ENCODE measurements at places on chromosomes 5 and 9.

DNA sequence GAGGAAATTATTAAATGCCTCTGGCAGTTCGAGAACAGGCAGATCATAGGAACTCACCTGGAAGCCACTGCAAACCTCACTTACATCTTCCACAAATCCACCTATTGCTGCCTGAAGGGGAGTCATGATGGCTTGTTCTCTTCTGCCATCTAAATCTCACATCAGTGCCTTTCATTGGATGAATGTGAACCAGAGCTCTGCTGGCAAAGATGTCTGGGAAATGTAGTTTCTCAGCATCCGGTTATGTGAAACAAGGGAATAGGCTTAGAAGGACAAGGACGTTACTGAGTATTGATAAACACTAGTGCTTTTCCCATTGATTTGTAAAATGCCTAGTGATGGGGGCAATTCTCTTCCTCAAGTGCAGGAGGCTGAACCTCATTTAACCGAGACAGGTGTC, 483.3 kb downstream of the ARHGEF28 start:
- DNase-seq, result no peak

- no peak for DNase-seq
Measured at GRCh38 chr9:130139251-130139650, 33.0 kb upstream of the NCS1 start.

DNA sequence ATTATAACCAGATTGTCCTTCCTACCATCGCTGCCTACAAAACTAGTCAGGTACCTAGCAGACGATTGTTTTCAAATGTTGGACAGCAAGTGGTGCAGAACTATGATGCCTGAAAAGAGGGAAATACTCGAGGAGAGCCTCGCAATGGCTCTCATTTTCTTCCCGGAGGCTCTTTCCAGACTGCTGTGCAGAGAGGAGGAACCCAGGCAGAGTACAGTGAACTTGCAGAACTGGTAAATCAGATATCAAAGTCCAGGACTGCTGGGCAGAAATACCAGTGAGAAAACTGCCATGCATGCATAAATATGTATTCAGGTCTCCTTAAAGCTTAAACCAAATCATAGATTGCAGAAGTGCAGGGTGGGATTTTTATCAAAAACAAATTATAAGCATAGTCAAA, 26.4 kb upstream of the UGT3A1 start:
- no peak for DNase-seq

GRCh38 chr5:41508696-41509398, 1.6 kb downstream of the PLCXD3 start:
- peak; percentile 15 for DNase-seq

DNA sequence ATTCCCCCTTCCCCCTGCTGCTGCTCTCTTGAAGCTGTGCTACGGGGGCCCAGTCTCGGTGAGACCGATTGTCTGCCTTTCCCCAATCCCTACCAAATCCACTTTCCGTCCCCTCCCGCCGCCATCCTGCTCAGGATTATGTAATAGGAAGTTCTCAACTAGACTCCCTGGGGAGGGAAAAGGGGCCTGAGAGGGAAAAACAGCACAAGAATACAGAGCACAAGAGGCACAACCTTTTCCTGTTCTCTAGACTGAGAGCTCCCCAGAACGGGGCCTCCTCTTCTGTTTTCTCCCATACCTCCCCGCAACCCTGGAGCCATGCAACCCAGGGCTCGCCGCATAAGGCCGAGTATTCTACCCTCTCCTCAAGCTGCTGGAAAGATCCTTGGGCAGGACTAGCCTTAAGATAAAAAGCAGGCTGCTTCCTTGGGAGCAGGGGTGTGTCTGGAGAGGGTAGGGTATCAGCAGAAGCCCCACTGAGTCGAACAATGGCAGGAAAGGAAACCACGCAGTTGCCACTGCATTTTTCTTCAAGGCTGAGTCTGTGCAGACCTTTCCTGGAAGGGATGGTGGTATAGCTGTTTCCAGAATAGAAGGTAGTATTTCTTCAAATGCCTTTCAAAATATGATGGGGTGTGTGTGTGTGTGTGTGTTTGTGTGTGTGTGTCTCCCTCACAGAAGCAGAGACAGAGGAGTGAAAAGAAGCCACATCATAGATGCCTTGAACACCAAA, 12.9 kb downstream of the MYORG start:
- DNase-seq, result peak; percentile 56

- no peak for DNase-seq
Measured at GRCh38 chr5:171129308-171129707, 179.7 kb upstream of the TLX3 start.

- DNase-seq, result peak; percentile 50
Measured at GRCh38 chr5:126849101-126849678, 72.3 kb downstream of the LMNB1 start.

- DNase-seq, result no peak
Measured at GRCh38 chr9:76759732-76760131, 4.5 kb upstream of the PCA3 start.

DNA sequence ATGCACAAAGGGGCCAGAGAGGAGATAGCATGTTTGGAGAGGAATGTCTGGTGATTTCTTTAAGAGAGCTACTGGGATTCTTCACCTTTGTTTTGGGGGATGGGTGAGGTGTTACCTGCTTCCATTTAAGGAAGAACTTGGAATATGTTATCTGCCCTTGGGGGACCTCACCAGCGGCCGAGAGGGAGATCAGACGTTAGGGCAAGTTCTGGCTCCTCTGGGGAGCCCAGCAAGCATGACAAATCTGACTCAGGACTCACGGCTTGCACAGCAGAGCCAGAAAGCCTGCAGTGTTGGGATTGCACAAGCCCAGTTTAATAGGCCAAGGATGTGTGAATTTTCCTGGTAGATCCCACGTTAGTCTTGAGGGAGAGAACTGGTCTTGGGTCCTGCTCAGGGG, 40.3 kb downstream of the SLC28A3 start:
- DNase-seq, result no peak

- DNase-seq, result no peak
Measured at GRCh38 chr5:55816342-55816741, 34.8 kb upstream of the IL31RA start.

- no peak for DNase-seq
Measured at GRCh38 chr9:124344291-124345050, 70.8 kb downstream of the PSMB7 start.

GRCh38 chr9:132637351-132637750, 32.4 kb downstream of the DDX31 start:
- no peak for DNase-seq

- DNase-seq, result no peak
Measured at GRCh38 chr9:125756518-125756917, 9.3 kb downstream of the PBX3 start.

GRCh38 chr9:123324767-123325183, 31.2 kb upstream of the CRB2 start:
- no peak for DNase-seq

DNA sequence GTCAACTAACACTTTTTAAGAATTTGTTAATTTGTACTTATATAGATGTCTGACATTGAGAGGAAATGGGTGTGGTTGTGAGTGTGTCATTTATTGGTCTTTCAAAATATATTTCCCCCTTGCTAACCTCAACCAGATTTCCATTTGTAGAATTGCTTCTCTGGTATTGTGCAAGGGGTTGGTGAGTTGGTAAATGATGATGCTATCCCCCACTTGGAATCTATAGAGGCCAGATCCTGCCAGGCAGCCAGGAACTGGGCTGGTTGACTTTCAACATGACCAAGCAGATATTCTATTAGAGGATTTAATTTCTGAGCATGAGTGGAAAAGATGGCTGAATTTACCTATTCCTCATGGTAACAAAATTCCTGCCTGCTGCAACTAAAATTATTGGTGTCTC, 306.6 kb upstream of the KIF2A start:
- DNase-seq, result no peak

DNA sequence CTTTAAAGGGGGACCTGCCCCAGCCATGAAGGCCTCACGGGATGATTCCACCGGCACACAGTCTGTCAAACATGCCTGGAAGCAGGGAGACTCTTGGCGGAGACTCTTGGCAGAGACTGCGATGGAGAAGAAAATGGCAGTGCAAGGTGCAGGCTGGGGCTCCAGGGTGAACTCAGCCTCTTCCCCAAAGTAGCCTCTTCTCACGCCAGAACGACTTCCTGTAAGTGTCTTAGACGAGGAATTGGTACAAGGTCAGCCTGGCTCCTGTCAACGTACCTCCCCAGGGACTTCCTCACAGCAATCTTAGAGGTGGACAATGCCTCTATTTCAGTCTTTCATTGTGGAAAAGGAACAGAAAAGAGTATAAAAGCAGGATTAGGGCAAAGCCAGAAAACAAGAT, 109.3 kb downstream of the UGCG start:
- no peak for DNase-seq

- DNase-seq, result no peak
Measured at GRCh38 chr9:27683181-27683580, 109.9 kb upstream of the C9orf72 start.

- no peak for DNase-seq
Measured at GRCh38 chr5:94776167-94776566, 157.7 kb downstream of the SLF1 start.

DNA sequence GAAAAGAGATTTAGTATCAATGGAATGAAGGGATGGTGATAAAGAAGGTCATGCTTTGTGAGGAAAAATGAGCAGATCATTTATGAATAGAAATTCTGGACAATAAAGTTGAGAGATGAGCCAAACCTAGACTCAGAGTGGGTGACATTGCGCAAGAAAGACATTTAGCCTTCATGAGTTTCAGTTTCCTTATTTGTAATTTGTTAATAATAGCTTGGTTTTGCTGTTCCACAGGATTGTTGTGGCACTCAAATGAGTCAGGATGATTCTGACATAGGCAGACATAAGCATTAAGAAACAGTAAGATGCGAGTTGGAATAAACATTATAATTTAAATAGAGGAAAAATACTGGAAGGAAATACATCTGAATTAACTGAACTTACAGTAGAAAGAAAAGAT, 34.8 kb downstream of the ITGA2 start:
- DNase-seq, result no peak

DNA sequence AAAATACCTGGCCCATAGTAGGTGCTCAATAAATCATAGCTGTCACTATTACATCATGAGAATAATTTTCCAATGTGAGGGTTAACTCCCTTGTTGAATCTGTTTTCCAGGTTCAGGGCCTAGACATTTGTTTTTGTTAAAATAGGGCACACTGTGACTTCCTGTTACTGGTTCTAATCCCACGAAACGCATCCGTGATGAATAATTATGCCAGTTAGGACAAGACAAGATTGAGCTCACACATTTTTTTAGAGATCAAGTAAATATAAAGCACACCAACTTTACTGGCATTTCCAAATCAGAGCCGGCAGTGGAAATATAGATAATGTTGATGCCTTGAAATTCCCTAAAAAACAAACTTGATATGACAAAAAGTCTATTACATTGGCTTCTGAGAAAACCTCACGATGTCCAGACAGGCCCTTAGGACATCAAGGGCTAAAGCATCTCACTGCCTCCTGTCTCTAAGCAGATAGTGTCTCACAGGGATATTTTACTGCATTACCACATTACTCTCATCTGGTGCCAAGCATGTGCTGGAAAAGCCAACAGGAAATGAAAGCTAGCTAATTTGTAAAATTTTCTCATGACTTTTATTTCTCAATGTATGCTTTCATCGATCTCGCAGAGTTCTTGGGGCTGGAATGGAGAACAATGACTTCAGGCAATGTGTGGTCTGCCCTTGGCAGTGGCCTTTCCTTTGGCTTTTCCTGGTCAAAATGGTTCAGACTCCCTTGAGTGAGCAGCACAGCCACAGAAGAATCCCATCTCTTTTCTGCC, 414.3 kb upstream of the PAPPA start:
- DNase-seq, result no peak

GRCh38 chr5:84535281-84535680, 150.6 kb upstream of the EDIL3 start:
- DNase-seq, result no peak

GRCh38 chr9:16131264-16131663, 578.4 kb downstream of the CCDC171 start:
- no peak for DNase-seq

Measured in left cardiac atrium (tissue), 4 donors.